ENCODE measurements at places on chromosomes 13 and 19.

- no peak for DNase-seq
These were observed 388.9 kb downstream of the KCNRG start for GRCh38 chr13:50404116-50404515.

DNA sequence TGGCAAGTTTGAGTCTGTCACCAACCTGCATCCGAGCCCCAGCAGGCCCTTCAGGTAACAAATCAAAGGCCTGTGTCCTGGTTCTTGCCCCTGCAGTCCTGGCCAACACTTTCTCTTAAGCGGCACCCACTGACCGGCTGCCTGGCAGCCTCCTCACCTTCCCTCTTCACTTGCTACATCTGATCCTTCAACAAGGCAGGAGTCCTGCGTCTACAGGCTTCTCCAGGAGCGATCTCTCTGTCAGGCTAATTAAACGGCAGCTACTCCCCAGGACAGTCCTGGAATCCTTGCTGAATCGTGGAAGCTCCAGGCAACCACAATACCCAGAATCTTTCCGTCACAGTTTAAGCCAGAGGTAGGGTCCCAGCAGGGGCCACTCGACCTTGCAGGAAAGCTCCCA is 41.1 kb upstream of the GAS6 start:
- no peak for DNase-seq

DNA sequence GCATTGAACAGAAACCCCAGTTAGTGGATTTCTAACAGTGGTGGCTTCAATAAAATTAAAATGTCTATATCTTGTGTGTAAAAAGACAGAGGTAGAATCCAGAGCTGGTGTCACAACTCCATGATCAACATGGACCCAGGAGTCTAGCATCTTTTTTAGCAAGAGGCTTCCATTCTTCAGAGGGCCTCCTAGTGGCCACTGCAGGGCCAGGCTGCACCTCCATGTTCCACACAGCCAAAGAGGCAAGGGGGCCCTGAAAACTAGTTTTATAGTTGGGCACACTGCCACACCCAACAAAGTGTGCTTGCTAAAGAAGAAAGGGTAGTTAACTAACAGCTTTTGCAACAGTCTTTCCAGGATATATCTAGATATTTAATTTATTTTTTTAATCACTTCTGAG is 12.9 kb downstream of the N4BP2L1 start:
- no peak for DNase-seq

DNA sequence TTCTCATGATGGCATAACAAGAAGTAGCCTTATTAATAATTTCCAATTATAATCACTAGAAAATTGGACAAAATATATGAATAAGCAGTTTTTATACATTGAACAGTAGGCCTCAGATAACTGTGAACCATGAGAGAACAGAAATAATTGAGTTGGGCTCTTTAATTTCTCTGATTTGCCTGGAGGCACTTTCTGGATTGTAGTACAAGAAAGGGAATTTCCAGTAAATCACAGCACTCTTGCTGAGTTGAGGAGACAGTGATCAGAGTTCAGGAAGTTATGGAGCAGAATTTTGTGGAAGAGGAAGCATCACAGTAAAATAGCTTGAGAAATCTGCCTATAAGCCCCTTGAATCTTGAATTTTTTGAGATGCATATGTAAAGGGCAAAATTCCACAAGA is 216.2 kb downstream of the MAB21L1 start:
- DNase-seq, result no peak

DNA sequence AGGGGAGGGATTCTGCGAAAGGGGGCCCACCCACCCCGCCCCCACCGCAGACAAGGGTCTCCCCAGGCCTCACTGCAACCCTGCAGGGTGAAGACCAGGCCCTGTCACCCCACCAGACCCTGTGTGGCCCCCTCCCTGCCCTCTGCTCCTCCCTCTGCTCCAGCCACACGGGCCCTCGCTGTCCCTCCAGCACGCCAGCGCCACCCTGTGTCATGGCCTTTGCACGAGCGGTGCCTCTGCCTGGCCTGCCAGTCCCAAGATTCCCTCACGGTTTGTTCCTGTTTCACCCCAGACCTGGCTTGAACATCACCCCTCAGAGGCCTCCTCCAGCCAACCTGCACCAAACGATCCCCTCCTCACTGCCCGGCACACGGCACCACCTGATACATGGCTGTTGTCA is 27.3 kb downstream of the PIP5K1C start:
- DNase-seq, result no peak

- no peak for DNase-seq
These were observed 30.3 kb downstream of the ATP7B start for GRCh38 chr13:51980908-51981307.

- DNase-seq, result no peak
These were observed 771.3 kb upstream of the ARGLU1 start for GRCh38 chr13:107339209-107339608.

DNA sequence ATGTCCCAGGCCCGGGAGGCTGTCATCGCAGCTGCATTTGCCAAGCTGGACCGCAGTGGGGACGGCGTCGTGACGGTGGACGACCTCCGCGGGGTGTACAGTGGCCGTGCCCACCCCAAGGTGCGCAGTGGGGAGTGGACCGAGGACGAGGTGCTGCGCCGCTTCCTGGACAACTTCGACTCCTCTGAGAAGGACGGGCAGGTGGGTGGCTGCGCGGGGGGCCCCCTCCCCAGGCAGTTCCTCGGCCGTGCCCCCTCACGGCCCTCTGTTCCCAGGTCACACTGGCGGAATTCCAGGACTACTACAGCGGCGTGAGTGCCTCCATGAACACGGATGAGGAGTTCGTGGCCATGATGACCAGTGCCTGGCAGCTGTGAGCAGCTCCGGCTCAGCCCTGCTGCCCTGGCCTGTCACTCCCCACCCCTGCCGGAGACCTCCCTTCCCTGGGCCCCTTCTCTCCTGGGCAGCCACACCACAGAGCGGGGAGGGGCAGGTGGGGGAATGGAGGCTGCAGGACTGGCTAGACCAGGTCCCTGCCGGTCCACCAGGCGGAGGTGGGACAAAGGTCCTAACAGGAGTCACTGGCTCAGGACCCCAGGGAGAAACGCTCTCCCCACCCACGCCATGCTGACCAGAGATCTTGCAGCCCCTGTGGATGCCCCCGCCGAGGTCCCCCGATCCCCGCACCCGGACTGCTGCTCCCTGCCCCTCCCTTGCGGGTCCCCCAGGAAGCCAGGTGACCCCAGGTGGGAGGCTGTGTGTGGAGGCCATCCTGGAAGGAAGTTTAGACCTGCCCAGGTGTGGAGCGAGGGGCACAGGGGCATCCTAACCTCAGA is 1.1 kb downstream of the CAPS start:
- no peak for DNase-seq

DNA sequence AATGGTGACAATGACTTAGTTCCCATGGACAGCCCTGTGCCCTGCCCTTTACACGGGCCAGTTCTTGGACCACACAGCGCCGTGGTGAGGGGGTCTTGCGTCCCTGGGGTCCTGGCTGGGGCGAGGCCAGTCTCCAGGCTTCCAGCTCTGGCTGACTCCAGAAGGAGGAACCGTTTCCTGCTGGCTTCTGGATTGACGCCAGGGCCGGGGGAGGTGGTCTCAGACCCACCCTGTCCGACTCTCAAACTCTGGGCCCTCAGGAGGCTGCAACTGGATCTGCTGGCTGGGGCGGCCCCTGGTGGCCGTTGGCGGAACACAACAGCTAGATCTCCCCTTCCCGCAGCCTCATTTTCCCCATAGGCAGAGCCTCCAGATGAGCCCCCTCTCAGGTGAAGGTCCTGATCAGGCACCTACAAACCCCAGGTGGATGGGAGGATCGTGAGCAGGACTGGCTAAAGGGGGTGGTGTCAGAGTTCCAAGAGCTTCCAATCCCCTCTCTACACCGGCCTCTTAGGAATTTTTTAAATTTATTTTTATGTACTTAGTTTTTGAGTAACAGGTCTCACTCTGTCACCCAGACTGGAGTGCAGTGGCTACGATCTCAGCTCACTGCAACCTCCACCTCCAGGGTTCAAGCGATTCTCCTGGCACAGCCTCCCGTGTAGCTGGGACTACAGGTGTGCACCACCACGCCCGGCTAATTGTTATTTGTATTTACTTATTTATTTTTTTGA is 8.0 kb downstream of the CCDC194 start:
- peak; percentile 62 for DNase-seq

- DNase-seq, result no peak
These were observed 15.9 kb upstream of the PLPP2 start for GRCh38 chr19:307111-307531.

DNA sequence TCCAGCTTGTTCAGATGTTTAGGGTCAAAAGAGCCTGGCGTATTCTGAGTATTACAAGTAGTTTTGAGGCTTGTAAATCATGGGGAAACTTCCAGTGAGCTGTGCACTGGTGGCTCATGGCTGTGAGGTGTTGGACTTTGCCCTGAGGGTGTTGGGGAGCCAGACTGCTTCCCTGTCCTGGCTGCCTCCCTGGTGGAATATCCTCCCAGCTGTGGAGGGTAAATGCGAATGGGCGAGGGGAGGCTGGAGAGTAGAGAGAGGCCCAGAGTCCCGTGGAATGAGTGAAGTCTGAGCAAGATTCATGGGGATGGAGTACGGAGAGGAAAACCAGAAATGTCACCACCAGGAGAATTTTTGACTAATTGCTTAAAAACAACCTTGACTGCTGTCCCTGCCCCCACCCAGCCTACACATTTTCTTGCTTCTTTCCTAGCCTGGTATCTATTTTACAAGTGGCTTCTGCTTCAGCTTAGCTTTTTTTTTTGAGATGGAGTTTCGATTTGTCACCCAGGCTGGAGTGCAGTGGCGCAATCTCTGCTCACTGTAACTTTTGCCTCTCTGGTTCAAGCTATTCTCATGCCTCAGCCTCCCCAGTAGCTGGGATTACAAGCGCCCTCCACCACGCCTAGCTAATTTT is 3.7 kb downstream of the SNRPA start:
- peak; percentile 57 for DNase-seq

GRCh38 chr13:22717036-22717435 is 463.7 kb upstream of the SGCG start:
- DNase-seq, result no peak

DNA sequence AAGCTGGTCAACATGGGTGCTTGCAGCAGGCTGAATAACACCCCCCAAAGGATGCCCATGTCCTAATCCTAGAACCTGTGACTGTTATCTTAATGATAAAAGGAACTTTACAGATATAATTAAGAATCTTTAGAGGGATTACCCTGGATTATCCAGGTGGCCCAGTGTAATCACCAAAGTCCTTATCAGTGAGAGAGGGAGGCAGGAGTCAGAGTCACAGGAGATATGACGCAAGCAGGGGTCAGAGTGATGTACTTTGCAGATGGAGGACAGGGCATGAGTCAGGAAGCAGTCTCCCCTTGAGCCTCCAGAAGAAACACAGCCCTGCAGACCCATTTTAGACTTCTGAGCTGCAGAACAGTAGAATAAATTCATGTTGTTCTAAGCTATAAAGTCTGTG is 9.8 kb downstream of the ZNF606 start:
- DNase-seq, result no peak

- DNase-seq, result no peak
These were observed 121.6 kb upstream of the SPATA13 start for GRCh38 chr13:24038841-24039330.

- DNase-seq, result no peak
These were observed 937 bp upstream of the SPRY2 start for GRCh38 chr13:80341756-80342370.

DNA sequence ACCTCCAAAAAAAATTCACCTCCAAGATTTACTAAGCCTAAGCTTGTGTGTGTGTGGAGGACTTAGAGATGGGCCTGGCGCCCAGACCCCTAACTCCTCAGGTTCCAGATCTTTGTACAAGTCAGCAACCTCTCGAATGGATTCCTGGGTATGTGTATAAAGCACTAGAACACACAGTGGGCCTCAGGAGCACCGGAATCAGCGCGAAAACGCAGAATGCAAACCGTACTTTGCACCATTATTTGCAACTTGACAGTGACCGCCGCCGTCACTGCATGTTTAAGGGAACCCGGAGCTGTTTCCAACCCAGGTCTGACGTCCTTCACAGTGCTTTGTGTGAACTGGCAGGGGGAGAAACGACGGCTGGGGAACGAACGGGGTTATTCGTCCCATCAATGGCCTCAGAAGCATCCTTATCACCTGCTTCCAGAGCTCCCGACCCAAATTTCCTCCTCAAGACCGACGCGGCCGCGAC is 688 bp downstream of the ZNF606 start:
- no peak for DNase-seq

- DNase-seq, result no peak
These were observed 127.6 kb downstream of the KATNAL1 start for GRCh38 chr13:30179597-30180276.

GRCh38 chr19:42075364-42075615 is 676 bp upstream of the ZNF574 start:
- DNase-seq, result no peak

GRCh38 chr19:14536926-14537692 is 7.7 kb downstream of the TECR start:
- DNase-seq, result no peak

- DNase-seq, result no peak
These were observed 35.0 kb upstream of the ALOX5AP start for GRCh38 chr13:30700364-30700763.

DNA sequence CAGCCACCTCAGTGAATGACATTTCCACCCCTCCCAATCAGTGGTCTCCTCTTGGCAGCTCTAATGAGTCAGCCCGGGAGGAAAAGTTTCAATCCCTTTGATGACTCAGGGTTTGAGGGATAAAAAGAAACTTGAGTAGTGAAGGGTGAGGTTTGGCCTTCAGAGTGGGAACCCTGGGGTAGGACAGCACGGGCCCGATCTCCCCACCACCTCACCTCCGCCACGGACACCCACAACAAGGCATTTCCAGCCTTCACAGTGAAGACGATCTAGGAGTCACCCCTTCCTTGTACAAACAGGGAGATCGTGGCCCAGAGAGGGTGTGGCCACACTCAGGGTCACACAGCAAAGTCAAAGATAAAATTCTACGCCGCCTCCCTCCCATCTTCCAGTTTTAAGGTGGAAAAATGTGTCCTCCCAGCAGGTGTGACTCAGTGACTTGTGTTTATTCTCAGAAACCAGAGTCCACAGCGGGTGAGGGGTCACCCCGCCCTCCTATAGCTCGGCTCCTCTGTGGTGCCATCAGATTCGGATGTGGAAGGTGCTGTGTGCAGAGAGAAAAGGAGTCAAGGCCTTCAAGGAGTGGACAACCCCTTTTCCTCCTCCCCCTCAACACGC is 12.3 kb downstream of the CIB3 start:
- no peak for DNase-seq

- no peak for DNase-seq
These were observed 16.2 kb downstream of the UNC13A start for GRCh38 chr19:17671906-17672305.

GRCh38 chr19:3610745-3611717 is 4.4 kb upstream of the TBXA2R start:
- DNase-seq, result no peak

- no peak for DNase-seq
These were observed 316.2 kb downstream of the MTUS2 start for GRCh38 chr13:29136341-29136740.
